CD4-positive, alpha-beta T cell treated with Interleukin-1 beta for 1 hour (primary cell): ENCODE measurements at places on chromosomes 2 and 18.
A peak's percentile ranks its signal among the peaks of the same experiment; 100 is the strongest.

- peak; percentile 14 for DNase-seq
These were observed 84.7 kb upstream of the NEDD4L start for GRCh38 chr18:57959278-57959677.

GRCh38 chr2:168277276-168277675, 29.9 kb upstream of the STK39 start:
- DNase-seq, result no peak

- no peak for DNase-seq
These were observed 158.3 kb downstream of the EML6 start for GRCh38 chr2:54881759-54882158.

DNA sequence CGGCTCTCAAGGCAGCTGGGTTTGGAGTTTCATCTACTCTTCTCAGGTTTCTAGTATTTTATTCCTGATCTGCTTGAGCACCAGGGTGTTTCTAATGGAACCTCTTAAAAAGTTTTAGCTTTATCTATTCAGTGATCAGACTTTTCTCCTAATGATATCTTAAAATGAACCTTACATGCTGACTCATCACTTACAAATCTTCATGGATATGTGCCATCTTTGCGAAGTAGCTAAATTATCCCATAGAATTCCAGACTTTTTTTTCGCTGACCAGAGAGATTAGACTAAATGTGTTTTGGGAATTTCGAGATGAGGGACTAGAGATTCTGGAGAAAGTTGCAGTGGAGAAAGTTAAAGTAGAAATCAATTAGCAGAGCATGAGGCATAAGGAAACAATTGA, 401.0 kb downstream of the GRB14 start:
- DNase-seq, result no peak

DNA sequence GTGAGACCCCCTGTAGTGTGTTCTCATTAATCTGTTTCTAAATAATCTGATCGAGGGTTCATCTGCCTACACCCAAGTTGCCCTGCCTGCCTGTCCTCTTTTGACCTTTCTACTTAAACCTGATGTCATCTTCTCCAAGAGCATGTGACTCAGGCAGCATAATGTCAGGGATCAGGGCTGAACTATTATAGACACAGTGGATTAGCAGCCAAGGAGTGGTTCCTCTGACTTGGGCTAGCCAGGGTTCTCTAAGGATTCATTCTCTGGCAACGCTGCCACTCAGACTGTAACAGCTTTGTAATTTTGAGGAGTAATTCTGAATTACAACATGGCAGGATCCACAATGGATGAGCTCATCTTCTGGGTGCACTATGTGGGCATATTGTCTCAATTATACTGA, 124.0 kb downstream of the MDH1 start:
- no peak for DNase-seq

GRCh38 chr18:26547646-26548414, 523 bp downstream of the KCTD1 start:
- peak; percentile 54 for DNase-seq
